ENCODE measurements at places on chromosomes 1 and 21.

- DNase-seq = peak; percentile 43
Observed at GRCh38 chr1:29200906-29201594, 19.4 kb upstream of the SRSF4 start.

DNA sequence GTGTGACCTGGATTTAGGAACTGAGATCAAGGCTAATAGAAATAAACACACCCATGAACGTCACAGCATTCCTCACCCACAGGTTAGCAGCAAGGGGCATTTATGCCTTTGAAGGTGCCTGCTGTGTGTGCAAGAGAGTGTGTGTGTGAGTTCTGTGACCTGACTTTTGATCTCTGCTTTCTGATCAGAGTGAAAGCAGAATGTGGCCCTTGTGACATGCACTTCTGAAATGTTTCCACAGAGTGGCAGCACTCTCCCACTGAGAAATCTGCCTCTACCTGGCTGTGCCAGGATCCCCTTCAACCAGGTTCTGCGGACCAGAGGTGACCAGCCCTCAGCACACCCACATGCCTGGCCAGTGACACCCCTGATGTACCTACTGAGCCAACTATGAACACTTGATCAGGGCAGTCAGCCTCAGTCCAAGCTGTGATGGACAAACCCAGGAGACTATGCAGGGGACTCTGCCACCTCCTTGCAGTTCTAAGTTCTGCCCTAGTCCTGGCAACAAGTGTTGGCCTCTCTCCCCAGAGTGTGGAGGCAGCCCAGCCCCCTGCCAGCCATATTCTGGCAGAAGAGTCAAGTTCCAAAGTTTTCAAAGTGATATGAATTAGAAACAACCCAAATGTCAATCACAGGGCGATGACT, 41.0 kb downstream of the RXRG start:
- DNase-seq = no peak

DNA sequence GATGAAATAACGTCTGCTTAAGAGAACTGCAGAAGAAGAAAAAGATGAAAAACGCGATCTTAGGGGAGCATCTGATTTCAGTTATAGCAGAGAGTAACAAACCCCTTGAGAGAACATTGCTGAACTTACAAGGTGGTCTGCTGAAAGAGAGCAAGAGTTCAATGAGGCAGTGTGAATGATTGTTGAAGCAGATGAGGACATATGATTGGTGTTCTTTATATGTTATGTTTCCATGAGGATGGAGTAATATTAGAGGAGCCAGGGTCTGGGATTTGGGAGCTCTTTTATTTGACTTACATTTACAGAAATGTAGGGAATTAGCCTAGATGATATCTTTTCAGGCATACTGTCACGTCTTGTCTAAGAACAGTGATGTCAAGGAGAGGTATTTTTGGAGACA, 1302.0 kb downstream of the KCNT2 start:
- no peak for DNase-seq

GRCh38 chr1:93446837-93447451, 974 bp upstream of the FNBP1L start:
- no peak for DNase-seq

DNA sequence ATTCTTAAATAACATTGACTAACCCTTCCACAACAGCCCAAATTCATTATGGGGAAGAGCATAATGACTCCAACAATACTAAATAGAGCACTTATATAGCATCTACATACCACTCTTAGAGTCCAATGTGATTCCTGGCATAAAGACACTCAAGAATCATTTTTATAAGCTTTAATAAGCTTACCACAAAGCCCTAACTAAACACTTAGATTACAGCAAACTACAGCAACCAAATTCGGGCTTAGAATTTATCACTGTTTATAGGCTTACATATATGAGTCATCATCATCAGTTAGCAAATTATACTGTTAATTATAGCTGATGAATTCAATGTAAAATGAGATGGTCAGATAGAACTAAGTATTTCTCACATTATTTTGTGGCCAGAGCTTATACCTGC, 7.3 kb downstream of the SCYL3 start:
- DNase-seq = no peak

DNA sequence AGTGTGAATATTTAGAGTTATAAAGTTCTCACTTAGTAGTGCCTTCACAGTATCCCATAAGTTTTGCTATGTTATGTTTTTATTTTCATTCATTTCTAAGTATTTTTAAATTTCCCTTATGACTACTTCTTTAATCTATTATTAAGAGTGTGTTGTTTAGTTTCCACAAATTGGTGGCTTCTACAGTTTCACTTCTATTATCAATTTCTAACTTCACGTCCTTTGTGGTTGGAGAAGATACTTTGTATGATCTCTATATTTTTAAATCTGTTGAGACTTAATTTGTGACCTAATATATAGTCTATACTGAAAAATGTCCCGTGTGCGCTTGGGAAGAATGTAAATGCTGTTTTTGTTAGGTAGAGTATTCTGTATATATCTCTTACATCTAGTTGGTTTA, 11.7 kb downstream of the CHIA start:
- no peak for DNase-seq

DNA sequence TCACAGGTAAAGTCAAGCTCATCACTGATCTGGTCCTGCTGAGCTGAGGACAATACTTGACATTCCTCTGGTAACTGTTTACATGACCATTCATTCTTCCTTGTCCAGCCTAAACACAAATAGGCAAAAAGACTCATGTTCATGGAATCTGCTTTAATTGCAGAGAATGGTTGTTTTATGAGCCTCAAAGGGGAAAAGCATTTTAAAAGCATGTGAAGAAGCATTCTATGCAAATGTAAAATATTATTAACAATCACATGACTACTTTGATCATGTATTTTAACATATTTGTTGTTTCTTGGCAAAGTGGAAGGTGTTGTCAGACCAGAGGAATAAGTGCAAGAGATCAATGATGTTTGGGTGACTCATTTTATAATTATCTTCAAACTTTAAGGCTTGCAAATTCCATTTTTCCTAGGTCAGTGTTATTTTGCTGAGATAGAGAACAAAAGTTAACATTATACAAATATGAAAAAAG, 133.7 kb downstream of the RUNX1 start:
- peak; percentile 84 for DNase-seq

GRCh38 chr1:188642704-188643103, 1814.0 kb downstream of the PLA2G4A start:
- DNase-seq = no peak

DNA sequence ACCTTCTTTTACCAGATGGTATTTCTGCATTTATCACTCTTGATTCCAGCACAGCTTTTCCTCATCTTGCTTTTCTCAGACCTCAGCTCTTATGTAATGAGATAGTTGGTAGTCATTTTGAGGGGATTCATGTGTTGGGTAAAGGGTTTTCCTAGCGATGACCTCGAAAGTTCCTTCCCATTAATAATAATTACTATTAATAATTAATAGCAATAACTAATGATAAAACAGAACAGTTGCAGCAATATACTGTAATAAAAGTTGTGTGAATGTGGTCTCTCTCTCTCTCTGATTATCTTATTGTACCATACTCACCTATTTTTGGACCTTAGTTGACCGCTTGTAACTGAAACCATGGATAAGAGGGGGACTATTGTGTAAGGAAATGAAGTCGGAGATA, 14.2 kb downstream of the CAMTA1 start:
- no peak for DNase-seq

DNA sequence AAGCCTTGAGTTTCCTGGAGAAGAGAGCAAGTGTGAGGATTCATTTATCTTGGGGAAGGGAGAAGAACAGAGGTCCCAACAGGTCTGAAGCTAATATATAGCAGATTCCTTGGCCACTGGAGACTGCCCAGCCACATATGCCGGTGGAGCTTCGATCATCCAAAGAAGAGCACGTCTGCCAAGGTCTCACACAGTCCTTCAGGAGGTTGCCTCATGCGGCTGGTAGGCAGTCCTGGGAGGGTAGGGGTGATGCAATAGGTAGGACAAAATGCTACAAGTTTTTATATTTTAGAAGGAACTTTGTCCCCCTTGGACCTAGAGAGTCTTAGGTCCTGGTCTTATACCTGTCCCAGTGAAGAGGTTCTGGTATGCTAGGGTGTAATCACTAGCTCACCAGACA, 582.5 kb downstream of the DPYD start:
- no peak for DNase-seq

- peak; percentile 39 for DNase-seq
Observed at GRCh38 chr1:39159224-39160036, 45.1 kb upstream of the MACF1 start.

GRCh38 chr1:28150125-28150780, 26.2 kb downstream of the PTAFR start:
- no peak for DNase-seq

DNA sequence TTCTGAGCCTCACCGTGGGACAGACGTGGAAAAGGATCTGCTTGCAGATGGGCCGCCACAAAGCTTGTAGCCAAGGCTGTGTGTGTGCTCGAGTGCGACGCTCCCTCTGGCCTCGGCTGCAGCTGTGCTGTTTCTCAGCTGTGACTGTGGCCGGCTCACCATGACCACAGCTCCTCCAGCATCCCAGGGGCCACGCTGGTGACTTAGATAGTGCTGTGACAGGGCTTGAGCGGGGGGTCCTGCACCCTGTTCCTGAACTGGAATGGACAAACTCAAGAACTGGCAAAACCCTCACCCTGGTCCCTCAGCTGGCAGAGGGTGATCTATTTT, 17.4 kb upstream of the ACTRT2 start:
- DNase-seq = no peak

DNA sequence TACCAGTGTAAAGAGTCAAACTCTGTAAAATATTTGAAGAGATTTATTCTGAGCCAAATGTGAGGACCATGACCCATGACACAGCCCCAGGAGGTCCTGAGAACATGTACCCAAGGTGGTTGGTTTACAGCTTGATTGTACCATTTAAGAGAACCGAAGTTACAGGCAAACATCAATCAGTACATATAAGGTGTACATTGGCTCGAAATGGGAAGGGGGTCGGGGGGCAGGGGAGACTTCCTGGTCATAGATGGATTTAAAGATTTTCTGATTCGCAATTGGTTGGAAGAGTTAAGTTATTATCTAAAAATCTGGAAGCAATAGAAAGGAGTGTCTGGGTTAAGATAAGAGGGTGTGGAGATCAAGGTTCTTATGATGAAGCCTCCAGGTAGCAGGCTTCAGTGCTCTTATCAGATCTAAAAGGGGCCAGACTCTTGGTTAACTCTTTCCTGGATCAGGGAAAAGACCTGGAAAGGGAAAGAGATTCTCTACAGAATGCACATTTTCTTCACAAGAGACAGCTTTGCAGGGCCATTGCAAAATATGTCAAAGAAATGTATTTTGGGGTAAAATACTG, 47.5 kb upstream of the NTPCR start:
- no peak for DNase-seq

- peak; percentile 35 for DNase-seq
Observed at GRCh38 chr1:33364565-33364918, 43.6 kb upstream of the A3GALT2 start.

DNA sequence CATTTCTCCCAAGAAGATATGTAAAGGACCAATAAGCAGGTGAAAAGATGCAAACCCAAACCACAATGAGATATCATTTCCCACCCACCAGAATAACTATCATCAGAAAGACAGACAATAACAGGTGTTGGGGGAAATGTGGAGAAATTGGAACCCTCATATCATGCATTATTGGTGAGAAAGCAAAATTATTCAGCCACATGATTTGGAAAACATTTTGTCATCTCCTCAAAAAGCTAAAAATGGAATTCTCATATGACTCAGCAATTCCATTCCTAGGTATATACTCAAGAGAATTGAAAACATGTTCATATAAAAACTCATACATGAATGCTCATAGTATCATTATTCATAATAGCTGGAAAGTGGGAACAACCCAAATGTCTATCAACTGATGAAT, 25.1 kb upstream of the RNF186 start:
- peak; percentile 12 for DNase-seq

GRCh38 chr1:211296396-211296795, 30.2 kb upstream of the TRAF5 start:
- DNase-seq = no peak

DNA sequence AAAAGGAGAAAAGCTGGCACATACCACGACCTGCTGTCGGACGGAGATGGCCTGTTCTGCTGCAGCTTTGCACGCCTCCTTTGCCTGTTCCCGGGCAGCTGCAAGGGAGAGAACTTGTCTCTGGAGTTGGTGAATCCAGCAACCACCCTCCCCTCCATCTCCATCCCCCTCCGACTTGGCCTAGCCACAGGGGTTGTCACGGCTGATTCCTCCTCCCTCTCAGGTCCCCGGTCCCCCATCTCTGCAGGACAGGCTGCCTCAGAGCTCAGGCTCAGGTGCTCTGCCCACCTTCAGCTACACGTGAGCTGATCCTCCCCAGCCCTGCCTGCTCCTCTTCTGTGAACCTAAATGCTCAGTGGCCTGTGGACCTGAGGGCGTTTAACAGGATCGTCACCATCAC, 11.1 kb upstream of the SRM start:
- DNase-seq = no peak

GRCh38 chr1:185960422-185961321, 226.5 kb downstream of the HMCN1 start:
- peak; percentile 95 for DNase-seq

GRCh38 chr1:153478692-153479618, 18.5 kb upstream of the S100A7 start:
- no peak for DNase-seq

GRCh38 chr1:194474701-194475100, 1288.3 kb upstream of the B3GALT2 start:
- DNase-seq = peak; percentile 25

DNA sequence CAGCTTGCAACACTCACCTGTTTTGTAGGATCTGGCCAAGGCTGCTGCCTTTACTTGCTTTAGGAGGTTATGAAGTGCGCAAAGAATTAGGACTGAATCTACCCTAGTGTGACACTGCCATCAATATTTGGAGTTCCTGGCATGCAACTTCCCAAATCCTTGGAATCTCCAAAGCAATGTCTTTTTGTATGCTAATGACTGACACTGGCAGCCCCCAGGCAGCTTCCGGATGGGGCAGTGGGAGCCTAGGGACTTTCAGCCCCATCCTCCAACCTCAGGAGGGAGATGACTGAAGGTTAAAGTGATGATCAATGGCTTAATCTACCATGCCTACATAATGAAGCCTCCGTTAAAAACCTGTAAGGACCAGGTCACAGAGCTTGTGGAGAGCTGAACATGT, 5.5 kb downstream of the RCC2 start:
- no peak for DNase-seq

DNA sequence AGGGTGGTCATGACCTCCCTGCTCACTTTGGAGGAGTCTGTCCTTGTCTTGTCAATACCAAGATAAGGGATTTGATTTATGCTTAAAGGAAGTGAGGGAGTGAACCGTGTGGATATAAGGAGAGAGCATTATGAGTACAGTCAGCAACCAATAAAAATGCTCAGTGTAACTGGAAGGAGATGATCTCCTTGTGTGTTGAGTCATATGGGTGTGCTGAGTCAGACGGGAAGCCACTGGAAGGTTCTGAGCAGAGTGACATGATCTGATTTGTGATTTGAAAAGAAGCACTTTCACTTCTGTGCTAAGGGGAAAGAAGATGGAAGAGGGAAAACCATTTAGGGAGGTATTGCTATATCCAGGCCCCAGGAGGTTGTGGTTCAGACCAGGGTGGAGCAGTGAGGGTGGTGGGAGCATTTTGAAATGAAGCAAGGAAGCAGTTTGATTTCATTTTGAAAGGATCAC, 2.5 kb upstream of the BCL10 start:
- peak; percentile 93 for DNase-seq

All from fibroblast of skin of scalp (primary cell).